H54 (cell line): ENCODE measurements at places on chromosomes 4 and X.
A peak's percentile ranks its signal among the peaks of the same experiment; 100 is the strongest.

GRCh38 chrX:88604433-88605221 lies 142.4 kb upstream of the CPXCR1 start:
- DNase-seq = no peak

DNA sequence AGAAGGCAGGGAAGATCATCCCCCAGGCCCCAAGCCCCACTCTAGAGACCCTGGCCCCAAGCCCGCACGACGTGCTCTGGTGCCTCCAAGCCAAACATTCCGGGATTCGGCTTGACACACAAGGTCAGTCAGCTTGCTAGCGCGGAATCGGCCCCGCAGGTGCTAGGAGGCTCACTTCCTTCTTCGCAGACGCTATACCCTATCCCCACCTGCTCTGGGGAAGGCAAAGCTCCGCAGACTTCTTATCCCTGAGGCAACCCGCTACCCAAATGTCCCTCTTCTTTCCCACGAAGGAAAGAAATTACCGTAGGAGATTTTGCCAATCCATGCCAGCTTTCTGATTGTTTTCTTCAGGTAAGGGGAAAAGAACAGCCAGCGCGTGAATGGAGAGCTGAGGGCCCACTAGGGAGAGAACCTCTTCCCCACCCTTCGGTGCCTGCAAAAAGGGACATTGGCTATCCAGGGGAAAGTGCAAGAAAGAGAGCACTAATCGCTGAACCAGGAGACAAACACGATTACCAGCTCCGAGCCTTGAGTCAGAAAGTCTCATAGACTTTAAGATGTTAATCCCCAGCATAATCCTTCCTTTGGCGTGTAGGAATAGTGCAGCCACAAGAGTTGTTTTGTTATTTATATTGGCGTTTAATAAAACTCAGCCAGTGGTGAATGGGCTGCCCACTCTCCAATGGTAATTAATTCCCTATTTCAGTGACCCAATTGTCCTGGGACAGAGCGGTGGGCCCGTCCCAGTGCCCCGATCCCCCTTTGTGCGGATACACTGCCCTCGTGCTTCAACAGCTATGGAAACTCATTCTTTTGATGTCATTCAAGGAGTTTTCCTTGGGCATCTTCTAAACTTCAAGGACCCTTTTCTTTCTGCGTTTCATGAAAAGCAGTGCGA lies 5.4 kb upstream of the NEUROG2 start:
- no peak for DNase-seq

DNA sequence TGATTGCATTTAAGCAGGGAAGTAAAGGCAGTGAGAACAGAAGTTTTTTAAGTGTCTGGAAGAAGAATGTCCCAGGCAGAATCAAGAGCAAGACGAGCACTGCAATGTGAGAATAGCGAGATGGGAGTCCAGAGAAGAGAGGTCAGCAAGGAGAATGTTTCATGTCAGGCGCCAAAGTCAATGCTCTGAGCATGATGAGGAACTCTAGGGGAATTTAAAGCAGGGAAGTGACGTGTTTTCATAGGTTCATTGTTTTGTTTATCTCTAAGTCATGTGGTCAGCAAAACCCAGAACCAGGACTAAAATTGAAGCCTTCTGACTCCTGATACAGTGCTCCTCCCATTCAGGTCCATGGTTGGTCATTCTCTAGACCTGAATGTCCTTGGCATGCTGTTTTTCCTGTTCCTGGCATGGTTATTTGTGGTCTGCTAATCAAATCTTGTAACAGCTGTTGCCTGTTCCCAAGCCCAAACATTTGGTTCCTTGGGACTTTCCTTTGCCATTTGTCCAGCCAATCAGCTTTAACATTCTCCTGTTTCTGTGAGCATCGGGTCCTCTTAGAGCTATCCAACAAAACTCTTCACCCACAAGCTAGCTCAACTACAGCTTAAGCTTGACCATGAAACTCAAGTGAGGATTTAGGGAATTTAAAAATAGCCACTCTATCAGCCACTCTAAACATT lies 37.7 kb downstream of the PTCHD1 start:
- DNase-seq = no peak

DNA sequence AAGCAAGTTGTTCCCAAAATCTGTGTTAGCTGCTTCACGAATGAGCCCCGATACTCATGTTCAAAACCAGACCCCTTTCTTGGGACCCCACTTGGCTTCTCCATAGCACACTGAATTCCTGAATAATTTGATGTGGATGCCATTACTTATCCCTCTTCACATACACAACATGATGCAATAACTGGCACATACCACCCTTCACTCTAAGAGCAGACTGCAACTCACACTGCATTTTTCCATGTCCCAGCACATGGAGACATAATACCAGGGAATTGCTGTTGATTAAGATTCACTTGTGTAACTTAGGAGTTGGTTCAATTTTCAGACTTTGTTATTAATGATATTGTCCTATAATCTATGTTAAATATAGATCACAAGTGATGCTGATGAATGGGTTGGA lies 213.4 kb downstream of the MAML3 start:
- no peak for DNase-seq

DNA sequence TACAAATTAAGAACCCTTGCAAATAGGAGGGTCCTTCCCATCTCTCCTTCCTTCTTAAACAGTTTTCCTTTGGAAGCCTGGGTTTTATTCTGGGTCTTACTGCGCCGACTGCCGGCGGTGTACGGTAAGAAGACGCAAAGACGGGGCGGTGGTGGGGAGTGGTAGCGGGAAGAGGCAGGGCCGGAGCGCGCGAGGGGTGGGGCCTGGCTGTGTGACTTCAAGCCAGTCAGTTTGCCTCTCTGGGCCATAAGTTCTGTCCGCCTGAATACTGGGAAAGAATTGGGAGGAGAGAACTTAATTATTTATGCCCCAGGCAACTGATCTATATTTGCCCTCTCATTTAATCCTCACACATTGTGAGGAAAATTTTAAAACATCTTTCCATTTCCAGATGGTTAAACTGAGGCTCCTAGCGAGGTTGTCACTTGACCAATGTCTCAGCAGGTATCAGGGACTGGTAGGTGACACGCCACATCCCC lies 726 bp upstream of the KANTR start:
- no peak for DNase-seq

- DNase-seq = no peak
Observed at GRCh38 chrX:115364670-115365069, 75.2 kb downstream of the LUZP4 start.

GRCh38 chr4:31539284-31540069 lies 819.3 kb downstream of the PCDH7 start:
- no peak for DNase-seq

DNA sequence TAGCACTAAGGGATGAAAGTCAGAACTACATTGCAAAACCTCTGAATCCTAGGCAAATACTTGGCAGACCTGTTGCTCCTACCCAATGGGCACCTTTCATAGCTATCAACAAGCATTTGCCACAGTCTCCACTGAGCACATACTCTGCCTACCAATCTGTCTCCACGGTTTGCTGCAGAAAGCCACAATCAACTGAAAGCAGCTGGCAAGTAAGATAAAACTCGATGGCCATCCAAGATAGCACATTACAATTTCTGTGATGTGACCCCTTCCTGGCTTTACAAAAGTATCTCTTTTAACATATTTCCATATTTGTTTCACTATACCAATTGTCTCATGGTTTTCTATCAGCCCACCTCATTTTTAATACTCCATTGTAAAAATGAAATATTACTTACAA lies 1060.5 kb upstream of the INTU start:
- no peak for DNase-seq

GRCh38 chrX:76657499-76657898 lies 230.0 kb downstream of the MAGEE1 start:
- no peak for DNase-seq

- DNase-seq = peak; percentile 1
Observed at GRCh38 chr4:113141901-113142346, 92.5 kb downstream of the ANK2 start.

GRCh38 chr4:40448875-40449274 lies 113.7 kb downstream of the CHRNA9 start:
- DNase-seq = no peak

- DNase-seq = no peak
Observed at GRCh38 chr4:186485561-186486062, 69.8 kb downstream of the MTNR1A start.

DNA sequence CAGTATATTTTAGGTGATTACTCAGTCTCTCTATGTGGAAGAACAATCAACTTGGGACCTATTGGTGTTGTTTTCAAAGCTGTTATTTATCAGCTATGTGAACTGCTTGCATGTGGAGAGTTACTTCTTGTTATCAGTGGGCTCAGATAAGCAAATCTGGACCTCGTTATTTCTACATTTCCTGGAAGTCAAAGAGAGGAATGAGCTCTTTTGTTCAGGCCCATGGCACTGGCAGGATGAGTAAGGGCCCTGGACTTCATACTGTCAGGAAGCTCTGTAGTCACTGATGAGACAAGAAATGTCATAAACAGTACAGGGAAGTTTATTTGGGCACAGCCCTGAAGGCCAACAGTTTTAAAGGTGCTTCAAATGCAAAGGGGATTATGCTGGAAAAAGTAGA lies 760.6 kb upstream of the EPHA5 start:
- DNase-seq = no peak

- DNase-seq = no peak
Observed at GRCh38 chrX:49059681-49060085, 884 bp downstream of the CCDC120 start.

GRCh38 chr4:99120501-99120900 lies 23.6 kb downstream of the ADH4 start:
- DNase-seq = no peak

DNA sequence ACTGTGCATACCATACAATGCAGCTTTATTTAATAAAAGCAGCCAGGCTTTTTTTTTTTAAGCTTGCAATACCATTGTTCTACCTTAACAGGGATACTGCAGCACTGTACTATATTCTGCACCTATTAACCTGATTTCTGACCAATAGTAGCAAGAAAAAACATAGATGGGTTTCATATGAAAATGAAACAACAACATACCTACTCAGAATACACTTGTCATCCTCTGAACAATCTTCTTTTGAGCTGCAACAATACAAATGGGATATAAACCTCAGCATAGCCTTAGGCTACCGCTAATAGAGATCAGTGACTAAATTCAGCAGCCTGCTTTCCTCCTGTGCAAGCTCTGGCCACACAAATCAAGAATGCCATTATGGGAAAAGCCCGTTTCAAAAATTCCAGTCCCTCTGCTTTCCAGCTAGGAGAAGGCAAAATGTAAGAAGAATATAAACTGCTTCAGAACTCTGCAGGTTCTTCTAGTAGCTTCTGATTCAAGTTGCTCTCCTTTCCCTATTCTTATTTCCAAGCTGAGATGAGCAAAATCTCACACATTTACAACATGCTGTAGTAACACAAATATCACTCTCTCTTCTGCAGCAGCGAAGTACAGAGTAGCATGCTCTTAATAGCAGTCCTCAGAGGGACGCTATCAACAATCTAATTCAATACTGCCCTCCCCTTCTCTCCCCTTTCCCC lies 143.4 kb downstream of the KLHL13 start:
- no peak for DNase-seq

GRCh38 chr4:153529646-153530045 lies 63.5 kb downstream of the TMEM131L start:
- no peak for DNase-seq
